Hepatocyte (in vitro differentiated cells): ENCODE measurements at places on chromosomes 13 and 19. TPM values are rescaled to one million over a fixed set of nuclear protein-coding genes. Genes with fewer than 3 reads are reported as not detected.

DNA sequence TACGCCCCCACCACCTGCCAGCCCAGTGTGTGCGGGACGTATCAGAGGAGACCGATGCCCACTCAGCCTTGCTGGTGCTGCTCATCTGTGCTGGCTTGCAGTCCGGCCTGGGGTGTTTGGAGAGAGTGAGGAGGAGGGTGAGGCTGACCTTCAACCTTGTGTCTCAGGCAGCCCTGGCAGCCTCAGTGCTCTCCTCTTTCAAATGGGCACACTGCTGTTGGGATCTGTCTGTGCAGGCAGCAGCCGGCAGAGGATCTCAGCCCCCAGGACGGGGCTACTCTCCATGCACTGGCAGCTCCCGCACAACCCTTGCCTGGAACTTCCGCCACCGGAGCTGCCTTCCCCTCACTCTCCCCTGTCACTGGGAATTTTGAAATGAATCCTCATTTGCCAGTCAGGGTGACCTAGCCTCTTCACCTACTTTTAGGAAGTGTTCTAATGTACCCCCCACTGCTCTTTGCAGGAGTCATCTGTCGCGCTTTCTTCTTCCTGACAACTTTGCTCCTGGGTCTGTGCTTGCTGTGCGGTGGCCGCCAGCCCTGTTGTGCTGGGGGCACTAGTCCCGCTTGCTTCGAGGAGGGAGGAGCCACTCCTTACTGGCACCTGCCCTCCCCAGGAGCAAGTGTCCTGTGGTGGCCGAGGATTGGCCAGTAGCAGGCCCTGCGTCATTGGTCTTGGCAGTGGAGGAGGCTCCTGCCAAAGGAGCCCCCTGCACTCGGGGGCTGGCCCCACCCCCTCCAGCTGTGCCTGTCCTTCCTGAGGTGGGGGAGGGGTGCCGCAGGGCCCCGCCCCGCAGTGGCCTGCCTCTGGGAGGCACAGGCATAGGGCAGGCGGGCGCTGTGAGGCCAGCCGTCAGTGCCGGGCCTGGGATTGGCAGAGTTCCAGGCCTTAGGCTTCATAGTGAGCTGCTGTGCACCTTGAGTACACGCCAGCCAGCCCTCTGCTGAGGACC is 53.4 kb downstream of the TSSK6 start:
- no peak overlapping the region for H3K4me3 ChIP-seq
- peaks cover 53% of the 10 kb centered on the region for H3K4me1 ChIP-seq
- no peaks in the 10 kb centered on the region for H3K27me3 ChIP-seq
- H3K36me3 ChIP-seq = no peaks in the 10 kb centered on the region
- DNase-seq = peak; percentile 91
- H3K27ac ChIP-seq = peak overlapping the region; percentile 94

DNA sequence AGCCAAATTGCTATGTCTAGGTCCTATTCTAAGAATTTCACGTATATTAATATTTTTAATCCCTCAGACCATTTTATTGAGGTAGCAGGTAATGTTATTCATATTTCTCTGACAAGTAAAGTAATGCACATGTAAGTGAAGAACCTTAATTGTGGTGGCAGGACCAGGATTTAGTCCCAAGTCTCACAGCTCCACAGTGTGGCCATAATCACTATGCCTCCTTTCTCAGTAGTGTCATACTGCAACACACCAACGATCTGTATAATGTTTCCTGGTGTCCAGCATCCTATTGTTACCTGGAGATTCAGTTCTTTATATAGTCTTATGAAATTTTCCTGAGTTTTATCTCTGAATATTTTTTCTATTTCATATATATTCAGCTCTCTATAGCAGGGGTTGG is 340.3 kb downstream of the OLFM4 start:
- no peaks in the 10 kb centered on the region for H3K4me1 ChIP-seq
- no peaks in the 10 kb centered on the region for H3K27me3 ChIP-seq
- no peaks in the 10 kb centered on the region for H3K36me3 ChIP-seq
- no peak overlapping the region for H3K4me3 ChIP-seq
- H3K27ac ChIP-seq = no peak overlapping the region

DNA sequence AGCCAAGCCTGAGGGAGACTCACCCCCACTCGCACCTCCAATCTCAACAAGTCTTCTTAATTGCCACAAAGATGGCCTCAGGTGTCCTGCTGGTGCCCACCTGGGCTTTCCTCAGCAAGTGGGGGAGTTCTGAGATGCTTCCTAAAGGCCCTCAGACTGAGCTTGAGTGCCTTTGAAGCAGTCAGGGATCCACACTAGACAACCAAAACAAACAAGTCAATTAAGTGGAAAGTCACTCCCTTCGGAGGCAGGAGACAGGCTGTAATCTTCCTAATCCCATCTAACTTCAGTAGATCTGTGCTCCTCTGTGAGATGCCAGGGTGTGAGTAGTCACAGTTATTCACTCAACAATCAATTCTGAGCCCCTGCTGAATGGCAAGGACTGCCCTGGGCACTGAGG is 68.3 kb upstream of the SERP2 start:
- no peaks in the 10 kb centered on the region for H3K36me3 ChIP-seq
- no peaks in the 10 kb centered on the region for H3K27me3 ChIP-seq
- DNase-seq = no peak
- no peak overlapping the region for H3K27ac ChIP-seq
- no peak overlapping the region for H3K4me3 ChIP-seq
- H3K4me1 ChIP-seq = peaks cover 32% of the 10 kb centered on the region

- H3K4me3 ChIP-seq = no peak overlapping the region
- no peaks in the 10 kb centered on the region for H3K36me3 ChIP-seq
- H3K27me3 ChIP-seq = no peaks in the 10 kb centered on the region
- DNase-seq = no peak
- no peaks in the 10 kb centered on the region for H3K4me1 ChIP-seq
Measured at GRCh38 chr13:43864921-43865320, 14.6 kb downstream of the CCDC122 start.

Gene CYTH2
- 63.1 and 69.6 TPM in 2 replicates for total RNA-seq

DNA sequence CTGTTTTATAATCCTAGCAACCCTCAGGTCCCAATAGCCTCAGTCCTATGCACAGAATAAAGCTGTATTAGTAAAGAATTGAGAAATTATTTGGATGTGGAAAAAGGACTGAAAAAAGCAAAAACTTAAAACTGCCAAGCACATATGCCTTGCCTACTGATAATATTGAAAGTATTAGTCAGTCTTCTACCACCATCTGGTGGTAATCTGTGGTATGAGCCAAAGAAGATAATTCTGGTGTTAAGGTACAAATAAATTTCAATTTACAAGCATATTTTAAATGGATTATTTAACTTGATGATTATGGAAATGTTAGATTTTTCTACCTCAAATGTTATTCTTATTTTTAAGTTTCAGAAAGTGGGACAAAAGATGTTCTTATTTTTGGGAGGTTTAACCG is 460.3 kb upstream of the KLHL1 start:
- H3K27ac ChIP-seq = no peak overlapping the region
- H3K27me3 ChIP-seq = no peaks in the 10 kb centered on the region
- no peak overlapping the region for H3K4me3 ChIP-seq
- no peaks in the 10 kb centered on the region for H3K36me3 ChIP-seq

DNA sequence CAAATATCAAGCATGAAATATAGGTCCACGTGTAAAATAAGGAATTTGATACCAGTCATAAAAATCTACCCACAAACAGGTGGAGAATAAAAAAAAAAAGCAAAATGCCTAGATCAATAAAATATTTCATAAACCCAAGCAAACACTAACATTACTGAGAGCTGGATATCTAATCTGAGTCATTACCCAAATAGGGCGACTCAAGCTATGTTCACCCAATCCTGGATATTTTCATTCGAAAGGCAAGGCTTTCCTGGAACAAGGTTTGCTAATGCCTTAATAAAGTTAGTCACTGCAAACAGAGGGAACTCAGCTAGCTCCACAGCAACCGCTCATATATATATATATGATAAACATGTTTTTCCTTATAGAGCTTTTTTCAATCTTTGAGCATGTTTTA is 33.5 kb upstream of the TM9SF2 start:
- H3K27me3 ChIP-seq = no peaks in the 10 kb centered on the region
- DNase-seq = peak; percentile 28
- H3K4me3 ChIP-seq = no peak overlapping the region
- H3K27ac ChIP-seq = no peak overlapping the region
- no peaks in the 10 kb centered on the region for H3K36me3 ChIP-seq

Gene SHC2
- 50.3 and 50.8 TPM in 2 replicates for total RNA-seq

GRCh38 chr19:57978586-57979289 is 4.4 kb upstream of the C19orf18 start:
- no peaks in the 10 kb centered on the region for H3K27me3 ChIP-seq
- H3K4me1 ChIP-seq = no peaks in the 10 kb centered on the region
- H3K27ac ChIP-seq = no peak overlapping the region
- peak overlapping the region; percentile 23 for H3K4me3 ChIP-seq
- DNase-seq = no peak
- H3K36me3 ChIP-seq = peaks cover 45% of the 10 kb centered on the region

DNA sequence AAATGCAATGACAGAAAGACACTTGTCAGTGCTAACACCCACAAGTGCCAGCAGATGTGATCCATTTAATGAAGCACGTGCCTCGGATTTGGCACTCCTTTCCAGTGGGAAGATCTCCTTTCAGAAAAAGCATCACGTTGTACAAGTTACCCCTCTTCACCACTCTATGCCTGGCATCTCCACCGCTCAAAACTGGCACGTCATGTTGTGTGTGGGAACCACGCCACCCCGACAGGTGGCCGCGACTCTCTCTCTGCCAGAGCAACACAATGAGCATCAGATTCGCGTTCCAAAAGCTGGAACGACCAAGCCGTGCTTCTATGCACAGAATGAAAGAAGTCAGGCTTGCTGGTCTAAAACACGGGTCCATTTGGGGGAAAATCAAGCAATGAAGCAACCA is 24.3 kb downstream of the TMTC4 start:
- no peak overlapping the region for H3K4me3 ChIP-seq
- no peak for DNase-seq
- no peak overlapping the region for H3K27ac ChIP-seq
- no peaks in the 10 kb centered on the region for H3K27me3 ChIP-seq

DNA sequence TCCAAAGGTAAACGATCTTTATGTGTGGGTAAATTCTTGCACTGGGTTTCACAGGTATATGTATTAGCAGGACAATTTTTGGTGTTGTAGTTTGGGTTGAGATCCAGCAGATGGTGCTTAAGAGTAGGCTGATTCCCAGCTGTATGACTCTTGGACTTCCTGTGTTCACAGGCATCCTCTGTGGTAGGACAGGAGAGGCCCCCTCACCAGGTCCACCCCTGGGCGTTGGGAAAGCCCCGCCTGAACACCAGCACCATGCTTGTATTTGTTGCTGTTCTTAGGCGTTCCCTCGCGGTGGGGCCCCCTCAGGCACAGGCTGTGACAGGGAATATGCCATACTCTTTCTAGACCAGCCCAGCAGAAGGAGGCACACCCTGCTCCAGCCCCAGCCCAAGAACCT is 49.5 kb upstream of the PCDH17 start:
- DNase-seq = no peak
- H3K4me3 ChIP-seq = no peak overlapping the region
- H3K36me3 ChIP-seq = no peaks in the 10 kb centered on the region

DNA sequence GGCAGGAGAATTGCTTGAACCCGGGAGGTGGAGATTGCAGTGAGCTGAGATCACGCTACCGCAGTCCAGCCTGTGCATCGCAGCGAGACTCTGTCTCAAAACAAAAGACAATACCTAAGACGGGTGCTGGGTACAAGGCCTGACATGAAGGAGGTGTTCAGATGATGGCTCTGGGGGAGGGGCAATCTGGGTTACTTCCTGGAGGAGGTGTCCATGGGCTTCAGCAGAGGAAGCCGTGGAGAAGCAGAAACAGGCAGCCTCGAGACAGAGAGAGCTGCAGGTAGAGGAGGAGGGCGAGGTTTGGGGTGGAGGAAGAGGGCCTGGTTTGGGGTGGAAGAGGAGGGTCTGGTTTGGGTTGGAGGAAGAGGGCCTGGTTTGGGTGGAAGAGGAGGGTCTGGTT is 3.6 kb downstream of the MISP start:
- DNase-seq = no peak
- no peaks in the 10 kb centered on the region for H3K27me3 ChIP-seq
- H3K27ac ChIP-seq = peak overlapping the region; percentile 99
- H3K4me3 ChIP-seq = no peak overlapping the region

DNA sequence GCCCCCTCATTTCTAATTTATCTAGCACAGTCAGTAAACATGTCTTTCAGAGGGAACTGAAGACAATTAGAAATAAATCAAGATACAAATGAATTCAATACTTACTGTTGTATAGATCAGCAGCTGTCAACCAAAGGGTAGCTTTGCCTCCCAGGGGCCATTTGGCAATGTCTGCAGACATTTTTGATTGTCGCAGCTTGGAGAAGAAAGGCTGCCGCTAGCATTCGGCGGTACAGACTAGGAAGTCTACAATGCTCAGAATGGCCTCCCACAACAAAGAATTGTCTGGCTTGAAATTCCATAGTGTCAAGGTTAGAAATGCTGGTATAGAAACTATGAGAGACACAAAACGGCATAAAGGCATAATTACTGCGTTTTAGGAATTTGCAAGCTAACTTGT is 91.6 kb downstream of the RGCC start:
- DNase-seq = no peak
- no peaks in the 10 kb centered on the region for H3K27me3 ChIP-seq
- no peak overlapping the region for H3K27ac ChIP-seq
- H3K4me1 ChIP-seq = peaks cover 9% of the 10 kb centered on the region

DNA sequence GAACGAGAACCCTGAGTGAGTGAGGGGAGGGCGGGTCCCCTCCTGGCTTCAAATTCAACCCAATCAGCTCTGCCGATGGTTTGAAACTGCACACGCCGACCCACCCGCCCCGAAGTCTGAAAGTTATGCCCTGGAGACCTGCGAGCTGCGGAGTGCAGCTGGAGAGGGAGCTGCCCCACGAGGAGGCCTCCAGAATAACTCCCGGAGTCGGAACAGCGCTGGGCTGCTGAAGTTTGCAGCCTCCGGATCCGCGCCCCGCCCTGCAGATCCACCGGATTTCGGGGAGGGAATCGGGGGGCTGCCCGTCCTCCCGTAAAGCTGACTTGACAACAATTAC is 7.0 kb downstream of the POU4F1 start:
- no peaks in the 10 kb centered on the region for H3K36me3 ChIP-seq
- no peak overlapping the region for H3K27ac ChIP-seq
- DNase-seq = no peak
- H3K4me3 ChIP-seq = no peak overlapping the region
- H3K27me3 ChIP-seq = peaks cover 100% of the 10 kb centered on the region

GRCh38 chr19:3520166-3521103 is 14.3 kb downstream of the FZR1 start:
- no peak overlapping the region for H3K4me3 ChIP-seq
- H3K36me3 ChIP-seq = no peaks in the 10 kb centered on the region
- peaks cover 7% of the 10 kb centered on the region for H3K4me1 ChIP-seq

Gene PSG6
- total RNA-seq = not detected in 2 replicates

Gene RNF225
- not detected in 2 replicates for total RNA-seq
